Cardiac ventricle fibroblast (primary cell): ENCODE measurements at places on chromosomes 7 and 10. TPM values are rescaled to one million over a fixed set of nuclear protein-coding genes. Genes with fewer than 3 reads are reported as not detected.

The IFIT1B gene
- 0.29 TPM in 1 of 2 replicates, not detected in the other for total RNA-seq

The FGL2 gene
- 0.54 and 0.75 TPM in 2 replicates for total RNA-seq

The TAS2R4 gene
- total RNA-seq: 0.12 and 0.29 TPM in 2 replicates

The LIMK1 gene
- total RNA-seq: 19.5 and 21.5 TPM in 2 replicates

The NPFFR1 gene
- total RNA-seq: not detected in 2 replicates

The PPP1R9A gene
- total RNA-seq: under 0.01 and 0.06 TPM in 2 replicates

The MKX gene
- total RNA-seq: not detected in 2 replicates

The C10orf53 gene
- not detected in 2 replicates for total RNA-seq

The DLX6 gene
- not detected in 2 replicates for total RNA-seq

The TAS2R3 gene
- 0.54 and 0.69 TPM in 2 replicates for total RNA-seq

The AGMO gene
- total RNA-seq: 0.69 and 1.2 TPM in 2 replicates

The ZPBP gene
- not detected in 2 replicates for total RNA-seq

The A1CF gene
- not detected in 2 replicates for total RNA-seq

The SH2D4B gene
- not detected in 2 replicates for total RNA-seq

The DENND2A gene
- total RNA-seq: 3.2 and 3.7 TPM in 2 replicates

The EBLN1 gene
- total RNA-seq: not detected in 2 replicates

The HTR5A gene
- total RNA-seq: not detected in 2 replicates

The EIF5AL1 gene
- 0.37 and 0.49 TPM in 2 replicates for total RNA-seq

The CRHR2 gene
- total RNA-seq: not detected in 2 replicates

The BZW2 gene
- 63.0 and 78.5 TPM in 2 replicates for total RNA-seq

The SPDYE2B gene
- not detected in 2 replicates for total RNA-seq

The COG5 gene
- 13.0 and 73.8 TPM in 2 replicates for total RNA-seq

The STEAP1B gene
- 1.1 and 1.8 TPM in 2 replicates for total RNA-seq

The TMUB1 gene
- total RNA-seq: 33.2 and 35.4 TPM in 2 replicates

The IFIT2 gene
- total RNA-seq: 4.2 and 5.6 TPM in 2 replicates

The ZFAND4 gene
- total RNA-seq: 7.2 and 7.4 TPM in 2 replicates

The ADD3 gene
- total RNA-seq: 249 and 529 TPM in 2 replicates

The STAG3 gene
- 0.87 and 2.6 TPM in 2 replicates for total RNA-seq

The MOSPD3 gene
- 17.6 and 21.9 TPM in 2 replicates for total RNA-seq

The MUC12 gene
- total RNA-seq: 0.54 TPM in 1 of 2 replicates, not detected in the other

The EPO gene
- total RNA-seq: not detected in 2 replicates

The CDHR3 gene
- 1.6 and 3.6 TPM in 2 replicates for total RNA-seq

The KCNIP2 gene
- total RNA-seq: 0.20 and 0.94 TPM in 2 replicates

The AKR1C3 gene
- total RNA-seq: 317 and 328 TPM in 2 replicates

The STOX1 gene
- total RNA-seq: 0.50 and 0.64 TPM in 2 replicates

The LAMB1 gene
- total RNA-seq: 990 and 993 TPM in 2 replicates

The SFTPD gene
- not detected in 2 replicates for total RNA-seq

The PHYHIPL gene
- not detected in 2 replicates for total RNA-seq

The EBF3 gene
- total RNA-seq: 22.8 and 25.3 TPM in 2 replicates

The VAX1 gene
- total RNA-seq: not detected in 2 replicates

The GAD2 gene
- not detected in 2 replicates for total RNA-seq

The ODAD2 gene
- total RNA-seq: not detected in 2 replicates

The NACAD gene
- total RNA-seq: 1.7 TPM in 2 replicates

The MYOZ1 gene
- total RNA-seq: 0.12 TPM in 1 of 2 replicates, not detected in the other

The PPP1R3C gene
- 9.7 and 12.2 TPM in 2 replicates for total RNA-seq

The AKR1C4 gene
- total RNA-seq: not detected in 2 replicates

The LRRC18 gene
- not detected in 2 replicates for total RNA-seq

The TLX1 gene
- not detected in 2 replicates for total RNA-seq

The C10orf67 gene
- not detected in 2 replicates for total RNA-seq

The LRRC4 gene
- total RNA-seq: not detected in 2 replicates

The PDCD11 gene
- 18.3 and 18.5 TPM in 2 replicates for total RNA-seq

The SLC26A3 gene
- total RNA-seq: not detected in 2 replicates

The BAIAP2L1 gene
- total RNA-seq: 1.6 and 4.4 TPM in 2 replicates

The LRIT1 gene
- not detected in 2 replicates for total RNA-seq

The PLEKHS1 gene
- not detected in 2 replicates for total RNA-seq

The HHEX gene
- 1.9 and 2.3 TPM in 2 replicates for total RNA-seq

The GPER1 gene
- 5.6 and 7.6 TPM in 2 replicates for total RNA-seq

The TMEM178B gene
- under 0.01 and 0.06 TPM in 2 replicates for total RNA-seq
